ENCODE measurements at places on chromosomes 7 and 10.

GRCh38 chr10:52440612-52441285 is 126.7 kb downstream of the DKK1 start:
- DNase-seq, result no peak

- DNase-seq, result no peak
These were observed 100.8 kb downstream of the MLLT10 start for GRCh38 chr10:21634599-21635365.

DNA sequence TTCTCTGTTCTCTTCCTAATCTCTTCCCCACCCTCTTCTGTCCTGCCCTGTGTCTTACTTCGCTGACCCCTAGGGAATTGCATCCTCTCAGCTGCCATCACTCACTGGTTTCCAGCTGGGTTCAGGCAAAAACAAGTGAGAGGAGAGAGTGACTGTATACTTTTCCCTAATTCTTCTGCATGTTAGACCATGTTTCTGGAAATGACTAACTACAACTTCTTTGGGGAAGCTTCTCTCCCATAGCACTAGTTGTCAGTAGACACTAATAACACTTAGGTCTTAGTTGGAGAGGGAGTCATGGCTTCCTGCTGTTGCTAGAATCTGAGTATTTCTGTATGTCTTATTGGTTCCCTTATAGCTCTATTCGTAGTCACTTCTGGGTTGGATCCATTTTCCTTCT is 299.0 kb upstream of the FZD1 start:
- DNase-seq, result no peak

DNA sequence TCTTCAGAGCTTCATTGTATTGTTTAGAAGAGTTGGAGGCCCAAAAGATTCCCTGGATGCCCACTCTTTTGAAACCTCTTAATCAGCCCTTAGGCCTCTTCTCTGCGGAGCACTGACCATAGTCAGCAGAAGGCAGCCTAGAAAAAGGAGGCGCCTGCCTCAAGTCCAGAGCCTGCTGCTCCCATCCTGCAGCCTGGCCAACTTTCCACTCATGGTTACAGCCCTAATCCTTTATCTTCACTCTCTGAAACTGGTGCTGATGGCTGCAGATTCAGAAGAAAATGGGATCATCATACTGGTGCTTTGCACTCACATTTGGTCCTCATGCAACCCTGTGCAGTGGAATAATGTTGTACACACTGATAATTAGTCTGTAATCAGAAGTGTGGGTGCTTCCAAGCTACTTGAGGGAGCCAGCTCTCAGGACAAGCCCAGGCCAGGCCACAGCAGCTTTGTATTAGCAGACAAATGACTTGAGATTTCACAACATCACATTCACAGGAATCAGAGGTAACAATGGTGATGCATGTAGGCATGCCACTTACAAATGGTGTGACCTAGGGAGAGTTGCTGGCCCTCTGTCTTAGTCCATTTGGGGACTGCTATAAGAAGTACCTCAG is 272.9 kb downstream of the GALNT17 start:
- no peak for DNase-seq

GRCh38 chr10:7493996-7494395 is 83.2 kb upstream of the SFMBT2 start:
- no peak for DNase-seq

DNA sequence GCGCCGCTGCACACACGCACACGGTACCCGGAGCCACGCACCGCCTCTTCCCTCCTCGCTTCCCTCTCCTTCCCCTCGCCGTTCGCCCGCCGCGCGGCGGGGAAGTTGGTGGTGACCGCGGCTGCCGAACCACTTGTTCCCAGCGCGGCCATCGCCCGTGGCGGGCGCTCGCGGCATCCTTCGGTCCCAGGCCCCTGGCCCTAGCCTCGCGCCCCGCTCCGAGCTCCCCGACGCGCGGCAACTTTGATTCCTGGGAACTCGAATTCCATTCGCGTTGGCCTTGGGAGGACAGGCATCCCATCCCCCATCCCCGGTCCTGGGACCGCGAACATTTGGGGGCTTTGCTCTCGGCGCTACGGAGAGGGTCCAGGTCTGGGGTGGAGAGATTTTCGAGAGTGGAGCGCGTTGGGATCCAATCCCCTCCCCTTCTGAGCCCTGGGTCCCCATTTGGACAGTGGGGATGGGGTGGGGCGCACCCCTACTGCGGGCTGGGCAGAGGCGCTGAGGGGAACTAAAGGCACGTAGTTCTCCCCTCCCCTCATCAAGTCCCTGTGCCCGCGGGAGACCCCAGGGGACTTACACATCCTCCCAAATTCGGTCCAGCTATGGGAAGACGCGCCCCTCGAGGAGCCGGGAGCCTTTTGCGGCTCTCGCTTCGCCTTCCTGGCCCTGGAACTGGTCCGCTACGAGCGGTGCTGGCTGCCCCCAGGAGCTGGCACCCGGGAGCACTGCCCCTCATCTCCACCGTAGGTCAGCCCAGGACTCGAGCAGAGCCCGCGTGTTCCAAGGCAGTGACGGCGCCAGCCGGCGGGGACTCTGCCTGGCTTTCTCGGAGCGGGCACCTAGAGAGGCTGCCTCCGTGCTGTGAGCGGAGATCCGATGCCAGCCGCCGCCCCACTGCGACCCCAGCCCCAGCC is 834 bp downstream of the CDH23 start:
- no peak for DNase-seq

DNA sequence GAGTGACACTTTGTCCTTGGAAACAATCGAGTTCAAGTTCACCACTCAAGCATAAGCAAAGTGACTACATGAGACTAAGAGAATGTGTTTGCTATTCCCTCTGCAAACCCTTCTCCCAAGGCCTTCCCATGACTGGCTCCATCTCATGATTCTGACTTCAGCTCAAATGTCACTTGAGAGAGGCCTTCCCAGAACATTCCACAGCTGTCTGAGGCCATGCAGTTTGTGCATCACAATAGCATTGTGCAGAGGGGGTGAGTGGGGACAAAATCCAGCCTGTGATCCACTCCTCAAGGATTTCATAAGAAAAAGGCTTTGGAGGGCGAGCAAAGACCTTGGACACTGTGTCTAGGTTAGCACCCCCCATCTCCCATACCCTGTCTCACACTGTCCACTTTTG is 6.9 kb upstream of the LRMDA start:
- DNase-seq, result no peak

DNA sequence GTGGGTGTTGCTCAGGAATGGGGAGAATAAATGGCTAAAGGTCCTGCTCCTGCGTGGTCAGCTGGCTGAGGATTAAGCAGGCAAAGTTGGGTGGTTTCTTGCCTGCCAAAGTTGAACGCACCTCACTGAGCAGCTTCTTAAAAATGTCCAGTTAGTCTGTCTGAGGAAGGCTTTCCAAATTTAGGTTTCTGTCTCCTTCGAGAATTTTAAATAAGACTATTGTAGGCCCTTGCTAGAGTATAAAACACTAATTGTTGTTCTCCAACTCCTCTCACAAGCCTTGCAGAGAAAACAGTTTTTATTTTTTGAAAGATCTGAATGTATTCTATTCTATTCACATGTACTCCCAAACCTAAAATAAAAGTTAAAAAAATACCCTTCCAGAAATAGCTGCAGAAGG is 122.0 kb upstream of the LAMB4 start:
- no peak for DNase-seq
